Fibroblast of skin of abdomen (primary cell): ENCODE measurements at places on chromosomes 6 and 20.

GRCh38 chr6:45569210-45569945, 191.6 kb upstream of the SUPT3H start:
- DNase-seq = no peak

GRCh38 chr6:43452896-43453295, 2.5 kb downstream of the DLK2 start:
- no peak for DNase-seq

- DNase-seq = no peak
Observed at GRCh38 chr6:16548121-16548520, 213.1 kb downstream of the ATXN1 start.

DNA sequence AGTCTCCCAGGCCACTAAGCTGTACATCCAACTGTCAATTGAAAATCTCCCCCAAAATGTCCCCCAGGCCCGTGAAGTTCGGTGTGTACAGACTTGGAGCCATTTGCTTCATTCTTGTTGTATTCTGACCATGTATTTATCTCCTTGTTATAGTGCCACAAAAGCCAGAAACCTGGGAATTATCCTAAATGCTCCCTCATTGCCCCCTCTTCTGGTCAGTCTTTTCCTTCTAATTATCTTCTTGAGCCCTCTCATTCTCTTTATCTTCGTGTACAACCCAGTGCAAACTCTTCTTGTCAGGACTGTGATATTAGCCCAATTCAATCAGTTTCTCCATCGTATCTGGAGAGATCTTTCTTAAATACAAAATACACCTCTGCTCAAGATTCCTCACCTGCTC, 64.7 kb downstream of the RFX6 start:
- no peak for DNase-seq

- DNase-seq = no peak
Observed at GRCh38 chr6:148769304-148769968, 22.6 kb downstream of the UST start.

DNA sequence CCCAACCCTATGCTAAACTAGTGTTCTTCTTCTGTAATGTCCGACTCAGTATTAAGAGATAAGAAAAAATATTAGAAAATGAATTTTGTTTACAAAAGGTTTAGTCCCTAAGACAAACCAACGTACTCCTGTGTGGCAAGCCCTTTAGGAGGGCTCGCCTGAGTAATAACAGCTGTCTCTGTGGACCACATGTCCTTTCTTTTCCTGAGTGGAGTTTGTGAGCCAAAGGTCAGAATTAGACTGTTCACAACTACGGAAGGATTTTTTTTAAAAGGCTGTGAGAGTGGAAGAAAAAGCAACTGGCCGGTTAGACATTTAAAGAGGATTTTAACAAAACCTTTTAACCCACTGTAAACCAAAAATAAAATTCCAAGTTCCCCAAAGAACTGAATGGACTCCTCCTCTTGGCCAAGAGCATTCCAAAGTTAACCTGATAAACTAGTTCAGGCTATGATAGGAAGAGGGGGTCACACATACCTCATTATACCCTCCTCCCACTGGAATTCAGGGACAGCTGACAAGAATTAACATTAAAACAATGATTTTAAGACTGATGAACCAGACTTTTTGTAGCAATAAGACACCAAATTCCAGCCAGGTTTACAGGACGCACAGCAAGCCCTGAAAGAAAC, 43.5 kb downstream of the FAM184A start:
- no peak for DNase-seq

DNA sequence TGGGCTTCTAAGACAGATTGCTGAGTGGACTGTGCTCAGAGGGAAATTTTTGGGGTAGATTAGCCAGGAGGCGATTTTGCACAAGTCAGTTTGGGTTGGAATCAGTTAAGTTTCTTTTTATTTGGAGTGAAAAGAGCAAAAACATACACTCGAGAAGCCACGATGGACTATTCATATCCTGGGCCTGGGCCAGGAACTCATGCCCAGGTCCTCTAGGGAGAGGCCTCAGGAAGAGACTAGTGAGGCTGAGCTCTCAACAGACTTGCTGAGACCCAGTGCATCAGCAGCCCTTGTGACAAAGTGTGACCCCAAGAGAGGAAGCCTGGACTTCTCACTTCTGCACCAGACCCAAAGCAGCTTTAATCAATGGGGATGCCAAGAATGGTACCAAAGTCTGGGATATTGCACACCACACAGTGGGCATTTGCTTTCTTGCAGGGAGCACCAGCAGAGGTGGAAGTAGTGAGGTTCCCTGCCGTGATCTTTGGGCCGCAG, 61.6 kb upstream of the MAFB start:
- DNase-seq = no peak

- DNase-seq = no peak
Observed at GRCh38 chr6:83921315-83921714, 61.8 kb downstream of the CYB5R4 start.

- DNase-seq = no peak
Observed at GRCh38 chr6:119077643-119078375, 655 bp downstream of the FAM184A start.

DNA sequence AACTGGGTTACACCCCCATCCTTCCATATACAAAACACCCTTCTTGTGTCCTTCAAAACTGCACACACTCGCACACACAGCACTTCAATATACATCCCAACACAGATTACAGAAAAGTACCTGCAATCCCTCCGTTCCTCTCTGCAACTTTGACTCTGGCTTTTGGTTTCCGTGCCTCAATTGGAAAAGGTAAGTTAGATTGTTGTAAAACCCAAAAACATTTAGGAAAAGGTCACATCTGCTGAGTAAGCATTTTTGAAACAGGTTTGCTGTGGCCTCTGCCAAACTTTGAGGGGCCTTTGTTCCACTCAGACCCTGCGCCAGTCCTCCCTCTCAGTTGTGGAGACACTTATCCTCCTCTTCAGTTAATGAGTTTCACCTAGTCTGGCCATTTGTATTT, 4.2 kb downstream of the NKX2-4 start:
- no peak for DNase-seq

DNA sequence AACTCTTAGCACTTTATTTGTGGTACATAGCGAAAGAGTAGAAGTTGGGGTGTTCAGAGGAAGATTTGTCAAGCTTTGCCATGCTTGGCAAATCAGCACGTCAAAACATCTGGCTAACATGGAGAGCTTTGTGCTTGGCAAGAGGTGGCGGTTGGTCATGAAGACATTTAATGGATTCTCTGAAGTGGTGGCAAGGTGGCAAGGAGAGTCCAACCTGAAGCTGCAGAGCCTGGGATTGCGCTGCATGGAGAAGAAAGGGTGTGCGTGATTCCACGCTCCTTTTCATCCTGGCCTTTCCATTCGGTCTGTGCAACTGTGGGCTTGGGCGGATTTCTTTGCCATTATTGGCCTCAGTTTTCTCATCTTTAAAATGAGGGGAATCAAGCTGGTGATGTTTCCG, 3.1 kb downstream of the PYGB start:
- DNase-seq = no peak

DNA sequence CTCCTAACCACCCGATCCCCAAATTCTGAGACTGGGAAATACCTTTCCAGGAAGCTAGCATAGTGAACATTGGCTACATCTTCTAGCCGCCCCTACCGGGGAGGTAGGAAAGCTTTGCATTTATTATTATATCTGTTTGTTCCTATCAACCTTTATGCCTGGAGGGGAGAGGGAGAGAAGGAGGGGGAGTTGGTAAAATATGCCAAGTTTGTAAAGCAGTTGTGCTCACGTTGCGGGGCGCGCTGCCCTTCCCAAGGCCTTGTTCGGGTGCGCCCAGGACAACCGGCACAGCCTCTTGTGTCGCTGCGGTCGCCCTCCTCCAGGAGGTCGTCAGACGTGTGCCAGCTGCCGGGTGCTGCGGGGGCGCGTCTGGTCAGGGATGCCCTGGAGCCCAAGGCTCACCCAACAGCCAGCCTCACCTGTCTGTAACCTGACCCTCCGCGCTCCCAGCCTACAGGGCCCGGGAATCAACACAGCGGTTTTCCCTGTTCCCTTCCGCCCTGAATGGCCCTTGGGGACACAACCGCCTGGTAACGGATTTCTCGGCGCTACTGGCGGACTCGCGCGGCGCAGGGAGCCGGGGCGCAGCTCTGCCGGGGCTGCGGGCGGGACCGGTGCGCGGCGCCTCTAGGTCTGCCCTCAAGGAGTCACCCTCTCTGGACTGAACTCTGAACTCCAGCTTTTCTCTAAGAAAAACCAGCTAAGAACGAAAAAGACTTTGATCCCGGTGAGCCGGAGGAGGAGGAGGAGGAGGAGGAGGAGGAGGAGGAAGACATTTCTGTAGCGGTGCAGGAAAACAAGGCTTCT, 1.1 kb upstream of the OVOL2 start:
- no peak for DNase-seq

DNA sequence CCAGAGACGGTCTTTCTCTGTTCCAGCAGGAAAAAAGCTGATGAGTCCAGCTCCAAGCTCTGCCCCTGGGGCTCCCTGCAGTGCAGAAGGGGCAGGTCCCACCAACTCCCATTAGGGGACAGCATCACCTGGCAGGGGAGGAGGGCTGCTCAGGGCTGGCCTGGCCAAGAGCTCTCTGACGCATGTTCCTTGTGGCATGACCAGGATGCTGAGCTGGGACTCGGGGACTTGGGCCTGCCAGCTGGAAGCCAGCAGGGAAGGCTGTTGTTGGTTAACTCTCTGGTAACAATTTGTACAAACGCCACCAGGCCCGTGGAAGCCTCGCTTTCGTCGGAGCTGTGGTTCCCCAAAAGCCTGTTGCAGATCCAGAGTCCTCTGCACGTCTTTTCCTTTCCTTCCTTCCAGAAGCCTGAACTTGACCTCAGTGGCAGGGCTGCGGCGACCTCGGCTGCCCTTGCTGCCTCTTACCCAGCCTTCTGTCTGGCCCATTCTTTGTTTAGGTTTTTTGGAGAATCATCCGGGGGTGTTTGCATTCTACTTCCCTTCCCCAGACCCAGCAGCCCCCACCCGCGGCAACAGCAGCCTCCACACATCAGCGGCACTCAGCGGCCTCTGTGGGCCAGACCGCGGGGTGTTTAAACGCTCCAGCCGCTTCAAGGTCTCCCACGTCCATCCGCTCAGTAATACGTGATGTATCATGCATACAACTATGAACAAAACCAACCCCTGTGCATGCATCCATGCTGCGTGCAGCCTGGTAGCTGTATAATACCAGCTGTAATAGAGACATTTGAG, 63.3 kb downstream of the GNAS-AS1 start:
- DNase-seq = no peak

DNA sequence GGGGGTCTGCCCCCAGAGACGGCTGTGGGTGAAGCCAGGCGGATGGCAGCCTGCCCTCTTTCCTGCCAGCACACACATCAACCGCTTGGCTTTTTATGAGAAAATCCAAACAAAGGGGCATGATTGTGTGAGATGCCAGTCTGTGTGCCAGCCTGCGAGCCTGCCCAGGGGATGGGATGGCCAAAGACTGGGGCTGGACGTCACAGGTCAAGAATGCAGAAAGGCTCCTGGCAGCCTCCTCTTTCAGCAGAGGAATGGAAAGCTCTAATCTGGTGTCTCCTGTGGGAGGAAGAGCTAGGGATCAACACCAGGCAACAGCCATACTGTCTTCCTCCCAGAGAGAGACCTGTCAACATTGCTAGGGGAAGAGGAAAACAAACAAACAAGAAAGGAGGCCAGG, 15.8 kb downstream of the TUBB2B start:
- no peak for DNase-seq

DNA sequence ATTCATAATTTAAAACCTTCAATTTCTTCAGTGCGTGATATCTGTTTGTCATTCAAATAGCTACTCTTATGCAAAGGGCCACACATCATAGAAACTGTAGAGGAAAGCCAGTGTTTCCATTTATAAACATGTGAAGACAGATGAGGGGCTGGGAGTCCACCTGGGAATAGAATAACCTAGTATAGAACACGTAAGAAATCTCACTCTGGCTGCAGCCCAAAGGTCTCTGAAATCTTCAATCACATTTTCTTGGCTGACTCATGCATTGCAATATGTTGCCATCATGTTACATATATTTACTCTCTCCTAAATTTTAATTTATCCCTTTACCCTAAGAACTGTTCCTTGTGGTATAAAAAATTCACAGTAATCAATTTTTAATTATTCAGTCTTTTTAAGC, 123.2 kb downstream of the ELOVL4 start:
- peak; percentile 45 for DNase-seq

DNA sequence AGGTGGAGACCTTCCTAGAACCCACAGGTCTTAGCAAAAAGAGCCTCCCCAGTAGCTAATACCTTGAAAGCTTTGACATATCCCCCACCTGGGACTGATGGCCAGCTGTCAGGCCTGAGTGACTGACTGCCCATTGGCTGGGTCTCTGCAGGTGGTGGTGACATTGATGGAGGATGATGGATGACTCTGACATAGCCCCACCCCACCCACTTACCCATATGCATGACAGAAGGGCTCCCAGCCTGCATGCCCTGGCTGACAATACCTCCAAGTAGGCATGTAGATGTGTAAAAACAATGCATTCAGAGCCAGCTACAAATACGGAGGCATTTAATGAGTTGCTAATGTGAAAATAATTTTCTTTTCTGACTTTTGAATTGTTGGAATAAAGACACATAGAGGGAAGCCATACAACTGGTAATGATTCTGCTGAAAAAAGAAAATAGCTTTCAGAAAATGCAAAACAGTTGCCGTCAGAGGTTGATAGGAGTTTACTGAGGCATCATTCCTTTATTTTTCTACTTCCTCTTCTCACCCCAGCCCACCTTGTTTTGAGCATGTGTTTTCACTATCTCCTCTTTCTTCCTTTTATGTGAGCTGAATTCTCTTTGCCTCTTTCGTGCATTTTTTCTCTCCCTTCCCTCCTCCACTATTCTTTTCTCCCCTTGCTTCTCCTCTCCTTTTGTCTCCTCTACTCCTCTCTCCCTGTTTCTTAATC, 70.6 kb downstream of the OLIG3 start:
- DNase-seq = no peak

DNA sequence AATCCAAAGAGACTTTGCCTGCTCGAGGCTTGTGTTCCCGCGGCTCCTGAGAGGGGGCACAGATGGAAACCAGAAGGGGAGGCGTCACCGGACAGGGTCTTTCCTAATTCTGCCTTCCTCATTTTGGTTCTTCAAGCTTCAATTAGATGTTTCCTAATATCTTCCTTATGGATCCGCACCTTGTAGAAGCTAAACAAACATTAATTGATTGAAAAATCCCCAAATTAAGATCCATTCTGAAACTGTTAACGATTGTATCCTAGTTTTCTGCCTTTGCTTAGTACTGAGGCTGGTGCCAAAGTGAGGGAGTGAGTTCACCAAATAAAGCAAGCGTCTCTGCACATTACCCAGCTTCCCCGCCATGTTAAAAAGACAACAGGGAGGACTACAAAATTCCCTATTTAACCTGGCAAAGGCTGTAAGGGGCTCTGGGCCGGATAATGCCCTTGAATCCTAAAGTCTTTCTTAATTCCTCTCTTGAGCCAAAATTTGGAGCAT, 123.2 kb downstream of the GPX5 start:
- DNase-seq = no peak

DNA sequence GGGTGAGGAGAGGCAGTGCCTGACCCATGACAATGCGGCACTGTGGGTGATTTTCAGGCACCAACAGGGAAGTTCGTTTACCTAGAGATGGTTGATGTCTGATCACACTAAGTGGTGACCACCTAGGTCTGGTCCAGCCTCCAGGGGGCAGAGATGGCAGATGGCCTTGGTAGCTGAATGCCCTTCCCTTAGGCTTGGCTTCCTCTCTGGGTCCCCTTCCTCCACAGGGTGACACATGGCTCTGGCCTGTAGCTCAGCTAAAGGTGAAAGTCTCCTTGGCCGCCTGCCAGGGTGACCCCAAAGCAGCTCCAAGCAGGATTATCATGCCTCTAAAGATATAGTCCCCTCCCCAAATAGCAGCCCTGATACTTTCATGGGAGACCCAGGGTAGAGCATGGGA, 6.4 kb downstream of the GDAP1L1 start:
- DNase-seq = no peak
